ENCODE measurements at places on chromosomes 3 and 15. TPM values are rescaled to one million over a fixed set of nuclear protein-coding genes. Genes with fewer than 3 reads are reported as not detected.

Gene GABRB3
- not detected for total RNA-seq

DNA sequence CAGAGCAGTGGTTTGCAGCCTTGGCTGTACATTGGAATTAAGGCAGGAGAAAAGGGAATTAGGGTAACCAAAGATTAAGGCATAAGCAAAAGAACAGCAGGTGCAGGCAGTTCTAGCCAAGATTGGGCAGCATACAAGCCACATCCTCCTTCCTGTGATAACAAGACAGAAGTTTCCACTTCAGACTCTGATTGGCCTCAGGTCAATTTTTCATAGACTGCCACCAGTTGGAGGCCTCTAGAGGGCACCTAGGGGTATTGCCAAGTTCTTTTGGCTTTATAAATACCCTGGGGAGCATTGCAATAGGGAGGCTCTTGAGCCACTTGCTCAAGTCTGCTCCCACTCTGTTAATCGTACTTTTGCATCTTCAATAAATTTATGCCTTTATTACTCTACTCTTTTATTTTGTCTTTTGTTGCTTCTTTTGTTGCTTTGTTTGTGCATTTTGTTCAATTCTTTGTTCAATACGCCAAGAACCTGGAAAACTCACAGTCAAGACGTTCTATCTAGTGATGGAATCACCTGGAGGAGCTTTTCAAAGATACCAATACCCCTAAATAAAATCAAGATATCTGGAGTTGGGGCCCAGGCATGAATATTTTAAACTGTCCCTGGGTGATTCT, 32.2 kb upstream of the FMN1 start:
- peak; percentile 2 for DNase-seq
- H3K36me3 ChIP-seq: no peaks in the 10 kb centered on the region
- no peak overlapping the region for H3K4me3 ChIP-seq
- H3K27me3 ChIP-seq: peaks cover 6% of the 10 kb centered on the region

DNA sequence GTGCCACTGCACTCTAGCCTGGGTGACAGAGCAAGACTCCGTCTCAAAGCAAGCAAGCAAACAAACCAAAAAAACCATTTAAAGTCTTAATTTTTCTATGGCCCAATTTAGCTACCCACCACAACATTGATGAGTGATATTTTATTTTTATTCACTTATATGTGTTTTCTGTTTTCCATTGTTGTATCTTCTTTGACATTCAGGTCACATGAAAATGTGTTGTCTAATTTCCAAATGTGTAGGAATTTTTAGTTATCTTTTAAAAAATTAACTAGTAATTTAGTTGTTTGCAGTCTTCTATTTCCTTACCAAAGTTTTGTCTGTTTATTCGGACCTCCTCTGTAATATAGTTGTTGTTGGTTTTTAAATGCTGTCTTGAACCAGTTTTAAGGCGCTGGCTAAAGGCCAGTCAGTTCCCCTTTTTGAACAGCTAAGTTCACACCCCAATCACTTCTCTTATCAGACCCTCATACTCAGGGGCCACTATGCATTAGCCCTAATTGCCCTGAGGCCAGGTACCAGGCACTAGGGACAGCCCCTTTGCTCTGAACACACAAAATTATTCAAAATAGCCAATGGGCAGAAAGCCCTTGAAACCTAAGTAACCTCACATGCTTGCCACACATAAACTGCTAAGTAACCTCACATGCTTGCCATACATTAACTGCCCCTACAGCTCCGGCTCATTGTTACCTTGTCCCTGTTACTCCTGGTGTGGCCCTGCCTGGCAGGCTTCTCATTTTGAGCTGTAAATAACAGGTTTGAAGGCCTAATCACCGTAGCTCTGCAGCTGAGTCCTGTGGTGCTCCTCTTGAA, 4.3 kb upstream of the CCR4 start:
- peaks cover 7% of the 10 kb centered on the region for H3K27me3 ChIP-seq
- H3K4me3 ChIP-seq: no peak overlapping the region
- no peak for DNase-seq
- peak overlapping the region; percentile 36 for H3K27ac ChIP-seq

Gene NR2E3
- not detected for total RNA-seq

- H3K36me3 ChIP-seq: peaks cover 49% of the 10 kb centered on the region
- no peaks in the 10 kb centered on the region for H3K27me3 ChIP-seq
- DNase-seq: no peak
- H3K4me3 ChIP-seq: no peak overlapping the region
- no peak overlapping the region for H3K27ac ChIP-seq
- H3K4me1 ChIP-seq: peaks cover 30% of the 10 kb centered on the region
These were observed 11.1 kb downstream of the FAH start for GRCh38 chr15:80163897-80164296.

GRCh38 chr3:46221391-46221790, 13.3 kb upstream of the CCR1 start:
- no peak overlapping the region for H3K27ac ChIP-seq
- H3K4me1 ChIP-seq: peaks cover 46% of the 10 kb centered on the region
- no peak overlapping the region for H3K4me3 ChIP-seq
- peaks cover 4% of the 10 kb centered on the region for H3K36me3 ChIP-seq

- H3K27ac ChIP-seq: no peak overlapping the region
- no peaks in the 10 kb centered on the region for H3K4me1 ChIP-seq
- DNase-seq: no peak
- no peak overlapping the region for H3K4me3 ChIP-seq
These were observed 30.3 kb upstream of the CPOX start for GRCh38 chr3:98623572-98624280.

DNA sequence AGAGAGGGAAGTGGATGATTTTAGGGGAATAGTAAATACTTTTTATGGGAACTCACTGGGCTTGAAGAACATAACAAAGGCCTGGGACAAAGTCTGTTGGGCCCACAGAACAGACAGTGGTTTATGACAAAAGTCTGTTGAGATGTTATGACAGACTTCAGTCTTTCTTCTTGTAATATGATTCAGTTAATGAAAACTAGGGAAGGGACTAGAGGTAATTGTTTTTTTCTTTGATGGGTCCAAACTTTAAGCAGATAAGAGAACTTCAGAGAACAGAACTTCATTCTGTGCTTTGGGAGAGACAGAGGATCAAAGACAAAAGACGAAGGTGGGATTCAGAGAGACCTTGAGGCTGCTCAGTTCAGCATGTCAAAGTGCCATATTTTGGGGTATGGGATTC, 9.3 kb downstream of the CRYBG3 start:
- no peak for DNase-seq
- peaks cover 4% of the 10 kb centered on the region for H3K4me1 ChIP-seq
- H3K36me3 ChIP-seq: peaks cover 6% of the 10 kb centered on the region
- H3K4me3 ChIP-seq: no peak overlapping the region

DNA sequence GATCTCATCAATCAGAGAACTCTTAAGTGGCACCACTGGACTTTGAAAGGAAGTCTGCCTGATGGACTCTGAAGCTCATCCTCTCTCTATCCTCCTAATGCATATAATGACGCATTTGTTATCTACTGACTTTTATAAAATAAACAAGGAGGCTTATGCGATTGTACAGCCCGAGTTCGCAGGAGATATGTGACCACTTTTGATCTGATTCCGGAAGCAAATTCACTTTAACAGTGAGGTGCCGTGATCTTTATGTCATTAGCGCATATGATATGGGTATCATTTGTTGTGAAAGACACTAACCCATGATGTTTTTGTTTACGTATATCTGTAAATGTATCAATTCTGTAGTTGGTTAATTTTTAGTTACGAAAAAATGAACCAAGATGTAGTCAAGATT, 427 bp upstream of the RNF111 start:
- H3K36me3 ChIP-seq: peaks cover 6% of the 10 kb centered on the region
- H3K4me1 ChIP-seq: peaks cover 52% of the 10 kb centered on the region
- H3K4me3 ChIP-seq: peak overlapping the region; percentile 96
- peaks cover 4% of the 10 kb centered on the region for H3K27me3 ChIP-seq
- peak overlapping the region; percentile 94 for H3K27ac ChIP-seq
- no peak for DNase-seq

DNA sequence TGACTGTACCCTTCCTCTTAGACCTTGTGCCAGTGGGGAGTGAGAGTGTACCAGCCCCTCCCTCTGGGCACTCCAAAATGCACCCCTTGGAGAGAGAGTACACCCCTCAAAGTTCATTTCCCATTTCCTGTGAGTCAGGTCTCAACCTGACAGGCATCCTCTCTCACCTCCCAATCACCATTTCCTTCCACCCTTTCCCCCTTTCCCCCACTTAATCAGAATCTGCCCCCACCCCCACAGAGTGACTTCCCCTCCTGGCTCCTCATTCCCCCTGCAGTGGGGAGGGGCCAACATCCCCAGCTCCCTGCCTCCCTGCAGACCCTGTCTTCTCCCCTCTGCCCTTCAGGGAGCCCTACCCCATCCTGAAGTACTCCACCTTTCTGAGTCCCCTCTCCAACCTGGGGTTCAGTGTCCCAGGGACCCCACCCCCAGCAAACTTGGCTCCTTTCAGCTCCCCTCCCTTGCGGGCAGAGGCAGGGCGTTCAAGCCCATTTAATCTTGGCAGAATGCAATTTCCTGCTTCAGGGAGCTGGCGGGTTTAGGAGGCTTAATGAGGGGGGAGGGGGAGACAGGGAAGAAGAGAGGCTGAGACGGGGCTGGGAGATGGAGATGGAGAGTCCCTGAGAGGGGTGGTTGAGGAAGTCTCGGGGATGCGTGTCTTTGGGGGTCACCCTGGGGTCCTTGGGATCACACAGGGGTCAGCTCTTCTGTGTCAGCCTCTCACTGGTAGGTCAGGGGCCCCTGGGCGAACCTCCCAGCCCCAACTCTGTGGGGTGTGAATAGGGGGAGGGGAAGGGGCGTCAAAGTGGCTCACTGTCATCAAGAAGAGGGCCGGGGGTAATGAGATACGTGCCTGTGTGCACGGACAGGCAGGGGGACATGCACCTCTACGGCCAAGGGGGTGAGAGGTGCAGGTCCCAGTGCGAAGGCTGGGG, 16.6 kb upstream of the SEMA3F start:
- no peak overlapping the region for H3K27ac ChIP-seq
- H3K4me3 ChIP-seq: no peak overlapping the region
- no peak for DNase-seq
- H3K27me3 ChIP-seq: no peaks in the 10 kb centered on the region
- peaks cover 7% of the 10 kb centered on the region for H3K4me1 ChIP-seq

DNA sequence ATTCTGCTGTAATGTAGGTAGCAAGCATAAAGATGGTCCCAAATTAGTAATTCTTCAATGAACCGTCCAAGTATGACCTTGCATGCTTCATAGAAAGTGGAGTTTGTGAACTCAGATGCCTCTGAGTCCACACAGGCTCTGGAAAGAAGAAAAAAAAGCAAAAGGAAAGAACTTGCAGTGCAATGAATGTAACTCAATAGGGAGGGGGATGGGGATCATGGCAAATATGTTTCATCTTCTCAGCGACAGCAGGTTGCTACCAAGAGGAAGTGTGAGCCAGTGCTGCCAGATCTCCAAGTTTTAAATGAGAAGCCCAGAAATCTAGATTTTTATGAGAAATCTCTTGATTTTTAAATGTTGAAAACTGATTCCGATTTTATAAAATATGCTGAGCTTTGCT, 50.3 kb downstream of the IL20RB start:
- H3K4me1 ChIP-seq: no peaks in the 10 kb centered on the region
- no peak for DNase-seq
- no peak overlapping the region for H3K27ac ChIP-seq
- H3K4me3 ChIP-seq: no peak overlapping the region

- H3K27me3 ChIP-seq: no peaks in the 10 kb centered on the region
- no peaks in the 10 kb centered on the region for H3K36me3 ChIP-seq
- H3K4me1 ChIP-seq: no peaks in the 10 kb centered on the region
- no peak overlapping the region for H3K4me3 ChIP-seq
- H3K27ac ChIP-seq: no peak overlapping the region
These were observed 132.2 kb downstream of the DUT start for GRCh38 chr15:48463366-48463880.

Gene GREM1
- total RNA-seq: not detected

Gene GAP43
- total RNA-seq: not detected

DNA sequence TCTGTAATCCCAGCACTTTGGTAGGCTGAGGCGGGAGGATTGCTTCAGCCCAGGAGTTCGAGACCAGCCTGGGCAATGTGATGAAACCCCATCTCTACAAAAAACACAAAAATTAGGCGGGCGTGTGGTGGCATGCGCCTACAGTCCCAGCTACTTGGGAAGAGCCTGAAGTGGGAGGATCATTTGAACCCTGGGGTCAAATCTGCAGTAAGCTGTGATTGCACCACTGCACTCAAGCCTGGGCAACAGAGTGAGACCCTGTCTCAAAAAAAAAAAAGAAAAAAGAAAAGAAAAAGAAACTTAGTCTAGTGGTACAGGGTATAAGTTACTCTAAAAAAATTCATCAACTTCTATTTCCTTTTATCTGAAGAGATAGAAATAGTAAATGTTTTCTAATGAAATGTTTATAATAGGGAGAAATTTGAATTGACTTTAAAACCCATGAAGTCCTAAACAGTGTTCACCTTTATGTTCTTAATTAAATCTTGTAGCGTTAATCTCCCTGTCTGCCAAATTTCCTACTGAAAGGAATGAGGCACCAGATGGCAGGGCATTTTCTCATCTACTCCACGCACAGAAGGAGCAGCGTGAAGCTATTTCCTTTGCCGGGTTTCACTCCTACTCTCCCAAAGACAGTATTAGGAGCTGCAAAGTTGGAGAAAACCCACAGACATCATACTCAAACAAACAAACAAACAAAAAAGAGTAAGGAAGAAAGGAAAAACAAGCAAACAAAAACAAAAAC, 1.9 kb downstream of the PCLAF start:
- DNase-seq: no peak
- peaks cover 10% of the 10 kb centered on the region for H3K36me3 ChIP-seq
- H3K27ac ChIP-seq: no peak overlapping the region
- peak overlapping the region; percentile 94 for H3K4me3 ChIP-seq
- H3K27me3 ChIP-seq: no peaks in the 10 kb centered on the region

Gene PP2D1
- not detected for total RNA-seq

Gene WDR49
- not detected for total RNA-seq

Gene MAGEL2
- total RNA-seq: not detected

DNA sequence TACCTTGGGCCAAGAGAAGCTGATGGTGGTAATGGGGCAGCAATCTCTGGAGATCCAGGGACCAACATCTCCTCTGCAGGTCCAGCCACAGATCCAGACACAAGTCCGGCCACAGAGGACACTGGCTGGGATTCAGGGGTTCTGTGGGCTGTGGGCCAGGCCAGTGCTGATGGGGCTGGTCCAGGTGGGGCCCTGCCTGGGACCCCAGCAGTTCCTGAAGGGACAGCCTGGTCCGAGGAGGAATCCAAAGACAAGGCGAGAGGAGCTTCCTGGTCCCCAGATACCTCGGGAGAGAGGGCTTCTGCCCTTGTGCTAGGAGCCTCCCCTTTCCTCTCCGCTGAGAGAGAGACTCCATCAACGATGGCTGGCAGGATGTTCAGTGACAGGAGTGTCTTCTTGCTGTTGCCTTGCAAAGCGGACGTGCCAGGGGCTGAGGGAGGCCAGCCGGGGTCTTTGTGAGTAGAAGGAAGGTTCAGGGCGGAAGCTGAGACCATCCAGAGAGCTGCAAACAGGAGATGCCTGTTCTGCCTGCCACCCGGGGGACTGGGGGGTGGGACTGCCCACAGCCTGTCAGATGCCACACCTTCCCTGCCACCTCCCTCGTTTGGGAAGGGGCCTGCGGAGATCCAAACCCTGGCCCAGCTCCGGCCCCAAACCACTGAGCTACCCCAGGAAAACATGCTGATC, 24.5 kb upstream of the GOLGA6C start:
- peaks cover 5% of the 10 kb centered on the region for H3K27me3 ChIP-seq
- H3K36me3 ChIP-seq: no peaks in the 10 kb centered on the region
- H3K27ac ChIP-seq: no peak overlapping the region
- DNase-seq: no peak

Gene IL17RD
- not detected for total RNA-seq

Gene GOLGA8S
- 0.08 TPM for total RNA-seq
